AML-193 (cell line): ENCODE measurements at places on chromosomes 12 and 14.
A peak's percentile ranks its signal among the peaks of the same experiment; 100 is the strongest.

- DNase-seq, result no peak
These were observed 34.0 kb downstream of the APAF1 start for GRCh38 chr12:98678946-98679610.

GRCh38 chr14:58944343-58944967 lies 244.0 kb upstream of the DAAM1 start:
- no peak for DNase-seq

- DNase-seq, result peak; percentile 40
These were observed at the start of gene GPR162 for GRCh38 chr12:6821591-6822425. GPR162 (plus strand) TSS chr12:6821821; CDS start chr12:6823899, 2,078 bp downstream.

DNA sequence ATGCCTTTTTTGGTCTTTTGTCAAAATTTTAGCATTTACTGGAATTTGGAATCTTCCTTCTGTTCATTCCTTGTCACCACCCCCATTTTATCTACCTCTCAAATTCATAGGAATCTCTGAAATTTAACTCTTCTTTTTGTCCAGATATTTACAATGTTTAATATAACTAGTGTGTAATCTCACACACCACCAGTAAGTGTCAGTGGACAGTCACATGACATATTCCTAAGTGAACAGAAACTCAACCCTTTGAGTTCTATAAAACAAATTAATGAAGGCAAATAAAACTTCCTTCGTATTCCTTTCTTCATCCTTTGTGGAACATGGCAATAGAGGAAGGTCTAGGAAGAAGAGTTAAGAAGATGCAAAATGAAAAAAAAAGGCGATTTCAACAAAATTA lies 26.6 kb downstream of the ATF7 start:
- no peak for DNase-seq

DNA sequence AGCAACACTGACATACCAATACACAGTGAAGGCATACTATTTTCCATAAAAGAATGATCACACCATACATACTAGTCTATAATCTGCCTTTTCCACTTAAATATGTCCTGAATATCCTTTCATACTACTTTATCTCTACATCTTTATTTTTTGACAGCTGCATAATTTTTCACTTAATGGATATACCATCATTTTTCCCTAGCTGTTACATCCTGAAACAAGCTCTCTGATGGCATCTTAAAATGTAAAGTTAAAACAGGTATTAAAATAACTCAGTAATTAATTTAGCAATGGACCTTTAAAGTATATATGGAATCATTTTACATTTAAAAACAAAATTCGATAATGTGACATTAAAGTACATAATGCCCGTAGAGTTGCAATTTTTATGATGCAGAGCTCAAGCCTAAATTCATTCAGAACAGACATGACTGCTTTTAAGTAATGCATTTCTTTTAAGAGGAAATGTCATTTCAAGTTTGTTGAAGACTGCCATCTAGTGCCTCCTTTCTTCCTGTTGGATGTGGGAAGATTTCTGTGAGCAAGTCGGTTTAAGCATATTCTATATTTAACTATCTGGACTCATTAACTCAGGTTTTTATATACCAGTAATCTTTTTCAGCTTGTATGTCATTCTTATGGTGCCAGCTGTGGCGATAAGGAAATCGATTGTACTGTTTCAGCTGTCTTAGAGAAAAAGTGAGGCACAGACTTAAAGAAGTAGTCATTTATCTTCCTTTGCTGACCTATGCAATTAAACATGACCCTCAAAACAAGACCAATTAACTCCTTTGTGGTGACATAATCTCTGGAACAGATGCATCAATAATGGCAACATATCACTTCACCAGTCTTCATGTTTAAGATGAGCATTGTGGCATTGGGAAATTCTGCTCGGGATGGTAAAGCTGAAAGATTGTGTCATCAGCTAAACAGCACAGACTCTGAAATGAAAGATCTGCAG lies 20.3 kb downstream of the PRICKLE1 start:
- peak; percentile 64 for DNase-seq

- no peak for DNase-seq
These were observed 127.3 kb downstream of the CNTN1 start for GRCh38 chr12:40819436-40820108.

GRCh38 chr12:132206046-132206434 lies 61.8 kb downstream of the NOC4L start:
- DNase-seq, result no peak

- no peak for DNase-seq
These were observed 69.6 kb upstream of the KRAS start for GRCh38 chr12:25320123-25321006.

DNA sequence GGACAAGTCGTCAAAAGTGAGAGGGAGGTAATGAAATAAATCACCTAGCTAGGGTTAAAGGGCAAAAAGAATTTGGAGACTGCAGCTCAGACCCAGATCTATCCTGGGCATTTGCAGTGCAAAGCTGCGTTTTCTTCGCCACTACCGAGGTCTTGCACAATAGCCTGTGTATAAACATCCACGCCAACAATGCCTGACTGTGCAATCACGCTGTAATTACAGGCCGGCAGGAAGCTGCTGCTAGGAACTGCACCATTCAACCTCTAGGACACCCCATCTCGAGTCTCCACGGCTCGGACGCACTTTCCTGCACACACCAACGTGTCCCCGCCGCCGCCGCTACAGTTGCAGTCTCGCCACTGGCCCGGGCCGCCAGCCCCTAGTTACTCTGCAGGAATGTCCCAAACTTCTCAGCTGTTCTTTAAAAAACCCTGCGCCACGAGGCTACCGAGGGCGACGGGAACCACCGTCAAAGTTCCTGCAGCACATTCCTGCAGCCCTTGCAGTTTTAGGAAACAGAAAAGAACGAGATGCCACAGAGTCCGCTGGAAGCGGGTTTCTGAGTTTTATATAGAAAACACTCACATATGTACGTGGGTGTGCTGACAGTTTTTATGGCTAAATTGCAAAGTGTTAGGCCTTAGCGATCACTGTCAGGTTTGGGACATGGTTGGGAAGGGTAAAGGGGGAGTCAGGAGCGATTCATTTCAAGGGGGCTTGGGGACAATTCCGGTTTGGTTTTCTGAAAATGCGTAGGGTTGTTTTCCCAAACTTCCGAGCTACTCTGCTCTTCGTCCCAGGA lies 65.6 kb upstream of the PTGR2 start:
- DNase-seq, result peak; percentile 95

GRCh38 chr14:55702511-55702910 lies 122.5 kb downstream of the KTN1 start:
- DNase-seq, result no peak

- DNase-seq, result no peak
These were observed 16.2 kb downstream of the SLC25A29 start for GRCh38 chr14:100289916-100290606.
